ENCODE measurements at places on chromosomes 11 and 22. TPM values are rescaled to one million over a fixed set of nuclear protein-coding genes. Genes with fewer than 3 reads are reported as not detected.

The PTPRJ gene
- polyA plus RNA-seq: 3.6 TPM

The HTR3B gene
- not detected for polyA plus RNA-seq

GRCh38 chr11:41333357-41333756 is 126.1 kb downstream of the LRRC4C start:
- DNase-seq: no peak

- no peak for DNase-seq
Measured at GRCh38 chr11:12695873-12696272, 21.7 kb downstream of the TEAD1 start.

GRCh38 chr11:8698917-8699441 is 16.4 kb downstream of the RPL27A start:
- no peak for DNase-seq

The EPS8L2 gene
- 1.8 TPM for polyA plus RNA-seq
